ENCODE measurements at places on chromosomes 4 and X.

DNA sequence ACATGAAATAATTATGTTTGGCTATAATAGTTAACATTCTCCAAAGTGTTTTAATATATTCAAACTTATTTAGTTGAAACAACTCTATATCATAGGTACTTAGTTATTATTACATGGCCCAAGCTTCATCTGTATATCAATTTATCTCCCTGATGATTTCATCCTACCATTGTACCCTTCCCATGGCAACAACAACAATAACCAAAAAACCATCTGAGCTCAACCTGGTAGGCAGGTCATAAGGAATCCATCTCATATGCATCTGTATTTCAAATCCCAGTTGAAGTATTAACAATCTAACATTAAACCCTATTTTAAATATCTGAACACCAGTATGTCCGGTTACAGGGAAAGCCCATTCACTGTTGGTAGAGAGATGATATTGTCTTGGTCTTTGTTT, 33.1 kb upstream of the SLC7A11 start:
- DNase-seq: no peak

DNA sequence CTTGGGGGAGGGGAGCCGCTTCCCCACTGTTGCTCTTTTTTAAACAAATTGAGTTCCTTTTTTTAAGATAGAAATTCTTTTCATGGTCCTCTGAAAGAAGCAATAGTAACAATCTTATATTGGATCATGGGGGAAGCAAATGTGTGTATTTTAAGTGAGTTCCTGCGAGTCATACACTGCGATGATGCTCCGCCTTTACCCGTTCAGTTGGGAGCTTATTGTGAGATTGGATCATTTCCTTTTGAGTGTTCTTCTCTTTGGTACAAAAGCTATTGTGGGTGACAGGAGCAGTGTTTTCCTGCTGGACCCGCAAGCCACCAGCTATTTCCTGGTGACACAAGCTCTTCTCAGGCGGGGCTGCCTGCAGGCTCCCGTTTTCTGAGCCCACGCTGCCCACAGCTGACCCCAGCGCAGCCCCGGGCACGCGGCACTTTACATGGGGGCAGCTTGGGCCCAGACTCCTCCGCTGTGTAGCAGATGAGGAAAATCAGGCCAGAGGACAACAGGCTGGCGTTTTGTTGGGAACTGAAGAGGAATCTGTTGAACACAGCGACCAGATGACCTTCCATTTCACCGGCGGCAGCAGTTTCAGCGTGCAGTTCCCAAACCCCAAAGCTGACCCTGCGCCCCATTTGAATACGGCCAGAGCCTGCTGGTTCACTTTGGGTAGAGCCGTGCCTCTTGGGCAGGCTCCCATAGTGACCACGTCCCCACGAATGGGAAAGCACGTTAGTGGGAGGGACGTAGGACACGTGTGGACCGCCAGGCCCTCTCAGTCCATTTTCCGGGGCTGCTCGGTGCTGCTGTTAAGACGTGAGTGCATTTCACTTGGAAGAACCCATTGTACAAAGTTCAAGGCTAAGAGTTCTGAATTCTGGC, 12.2 kb downstream of the TADA2B start:
- DNase-seq: no peak

GRCh38 chrX:41750716-41751115, 26.7 kb downstream of the GPR82 start:
- no peak for DNase-seq

GRCh38 chr4:90643156-90643555, 516.0 kb downstream of the CCSER1 start:
- no peak for DNase-seq

DNA sequence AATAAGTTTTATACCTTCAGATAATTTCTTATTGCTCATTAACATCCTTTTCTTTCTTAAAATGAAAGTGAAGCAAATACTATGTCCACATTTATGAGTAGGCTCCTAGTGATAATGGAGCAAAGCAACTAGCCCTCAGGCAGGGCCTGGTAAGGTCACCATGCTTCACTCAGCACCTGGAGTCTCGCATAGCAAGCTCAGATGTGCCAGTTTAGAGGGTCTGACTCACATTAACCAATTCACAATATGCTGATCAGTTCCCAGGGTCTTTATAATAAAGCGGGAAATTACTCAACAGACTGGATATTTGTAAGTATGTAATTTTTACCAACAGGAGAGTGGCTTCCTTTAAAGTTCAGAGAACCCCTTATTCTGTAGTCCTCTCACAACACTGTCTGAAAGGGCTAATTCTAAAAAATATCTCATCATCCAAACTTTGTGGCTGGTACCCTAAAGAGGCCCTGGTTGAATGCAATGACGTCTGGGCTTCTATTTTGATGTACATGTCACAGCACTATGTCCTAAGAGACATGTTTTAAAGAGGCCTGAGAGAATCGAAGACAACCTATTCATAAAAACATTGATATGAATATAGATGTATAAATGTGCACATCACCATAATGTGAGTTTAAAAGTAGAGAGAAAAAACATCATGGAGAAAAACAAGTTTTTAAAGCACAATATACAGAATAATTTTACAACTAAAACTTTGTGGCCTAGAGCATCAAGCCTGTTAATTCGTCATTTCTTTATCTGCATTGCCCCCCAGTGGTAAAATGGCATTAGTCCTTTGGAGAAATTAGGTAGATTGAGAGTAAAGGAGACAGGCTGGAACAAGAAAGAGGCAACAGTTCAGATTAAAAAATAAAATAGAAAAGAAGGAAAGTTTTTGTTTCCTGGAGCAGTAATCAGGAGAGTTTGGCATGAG, 44.3 kb downstream of the IL21 start:
- DNase-seq: no peak

- no peak for DNase-seq
These were observed 19.9 kb downstream of the ABCG2 start for GRCh38 chr4:88138561-88138960.

All from left hindlimb (tissue), 1 donor.